ENCODE measurements at places on chromosomes 2 and 18.

GRCh38 chr18:41004324-41004723 lies 950.7 kb upstream of the PIK3C3 start:
- no peak for DNase-seq

- DNase-seq, result peak; percentile 49
These were observed 75.3 kb downstream of the LRRFIP1 start for GRCh38 chr2:237702441-237703391.

GRCh38 chr2:96320728-96321622 lies 4.1 kb upstream of the ITPRIPL1 start:
- peak; percentile 48 for DNase-seq

DNA sequence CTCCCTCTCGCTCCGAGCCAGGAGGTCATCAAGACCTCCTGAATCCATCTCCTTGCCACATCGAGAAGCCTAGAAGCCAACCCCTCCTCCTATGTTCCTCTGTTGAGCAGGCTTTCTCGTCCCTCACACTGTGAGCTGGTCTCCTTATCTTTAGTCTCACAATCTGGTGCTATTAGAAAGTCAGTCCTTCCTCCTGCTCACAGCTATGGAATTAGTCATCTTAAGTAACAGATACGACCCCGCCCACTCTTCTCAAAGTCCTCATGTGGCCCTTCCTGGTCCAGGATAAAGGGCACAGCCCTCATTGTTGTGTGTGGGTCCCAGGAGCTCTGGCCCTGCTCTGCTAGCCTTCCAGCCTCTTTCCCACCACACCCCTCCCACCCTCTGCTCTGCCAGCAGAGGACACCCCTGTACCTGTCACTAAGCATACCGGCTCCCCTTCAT lies 41.4 kb upstream of the TRIB2 start:
- DNase-seq, result peak; percentile 11

- DNase-seq, result no peak
These were observed 145.2 kb downstream of the ZFP36L2 start for GRCh38 chr2:43081131-43081765.

- DNase-seq, result no peak
These were observed 134.5 kb upstream of the EPB41L3 start for GRCh38 chr18:5678278-5678677.

DNA sequence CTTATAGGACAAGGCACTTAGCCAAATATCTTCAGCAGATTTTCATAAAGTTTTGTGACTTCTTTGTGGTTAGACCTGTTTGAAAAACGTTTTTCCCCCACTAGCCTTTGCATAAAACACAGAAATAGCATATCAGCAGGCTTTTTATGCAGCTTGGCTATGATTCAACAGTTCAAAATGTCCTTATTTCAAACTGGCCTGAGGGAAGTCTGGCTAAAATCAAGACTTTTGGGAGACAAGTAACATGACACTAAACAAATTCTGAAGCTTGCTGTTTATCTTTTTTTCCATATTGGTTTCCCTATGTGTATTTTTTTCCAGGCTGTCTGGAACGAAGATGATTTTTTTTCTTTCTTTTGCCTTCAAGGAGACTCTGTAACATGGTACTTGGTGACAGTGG lies 95.1 kb upstream of the L3MBTL4 start:
- no peak for DNase-seq

- no peak for DNase-seq
These were observed 428.8 kb downstream of the LRATD1 start for GRCh38 chr2:15061268-15061667.

DNA sequence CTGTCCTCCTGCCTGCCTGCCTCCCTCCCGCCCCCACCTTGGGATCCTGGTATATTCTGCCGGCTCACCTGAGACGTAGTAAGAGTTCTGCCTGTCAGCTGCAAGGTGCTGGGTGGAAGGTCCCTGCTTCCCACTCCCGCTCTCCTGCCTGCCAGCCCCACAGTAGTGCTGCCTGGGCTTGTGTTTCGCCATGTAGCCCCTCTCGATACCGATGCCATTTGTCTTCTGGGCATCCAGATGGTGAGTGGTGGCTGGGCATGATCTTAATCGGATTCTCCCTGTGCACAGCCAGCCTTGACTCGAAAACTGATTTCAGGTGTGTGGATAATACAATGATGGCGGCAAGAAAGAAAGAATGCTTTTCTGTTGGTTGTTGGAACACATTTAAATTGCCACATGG lies 184.9 kb downstream of the AGAP1 start:
- DNase-seq, result no peak

DNA sequence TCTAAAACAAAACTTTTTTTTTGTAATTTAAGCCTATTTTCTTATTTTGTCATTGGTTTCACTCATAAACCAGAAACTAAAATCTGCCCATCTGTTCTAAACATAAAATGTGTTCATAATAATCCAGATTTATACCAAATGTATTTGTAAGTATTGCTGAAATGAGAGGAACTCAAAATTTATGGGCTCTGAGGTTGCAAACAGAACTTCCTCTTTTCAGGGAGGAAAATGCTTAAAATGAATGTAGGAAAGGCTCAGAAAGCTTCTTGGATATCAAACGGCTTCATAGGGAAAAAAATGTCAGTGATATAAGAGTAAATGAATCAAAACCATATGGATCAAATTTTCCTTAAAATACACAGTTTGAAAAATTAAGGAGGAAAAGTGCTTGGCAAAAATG lies 83.9 kb downstream of the PAX3 start:
- DNase-seq, result no peak

DNA sequence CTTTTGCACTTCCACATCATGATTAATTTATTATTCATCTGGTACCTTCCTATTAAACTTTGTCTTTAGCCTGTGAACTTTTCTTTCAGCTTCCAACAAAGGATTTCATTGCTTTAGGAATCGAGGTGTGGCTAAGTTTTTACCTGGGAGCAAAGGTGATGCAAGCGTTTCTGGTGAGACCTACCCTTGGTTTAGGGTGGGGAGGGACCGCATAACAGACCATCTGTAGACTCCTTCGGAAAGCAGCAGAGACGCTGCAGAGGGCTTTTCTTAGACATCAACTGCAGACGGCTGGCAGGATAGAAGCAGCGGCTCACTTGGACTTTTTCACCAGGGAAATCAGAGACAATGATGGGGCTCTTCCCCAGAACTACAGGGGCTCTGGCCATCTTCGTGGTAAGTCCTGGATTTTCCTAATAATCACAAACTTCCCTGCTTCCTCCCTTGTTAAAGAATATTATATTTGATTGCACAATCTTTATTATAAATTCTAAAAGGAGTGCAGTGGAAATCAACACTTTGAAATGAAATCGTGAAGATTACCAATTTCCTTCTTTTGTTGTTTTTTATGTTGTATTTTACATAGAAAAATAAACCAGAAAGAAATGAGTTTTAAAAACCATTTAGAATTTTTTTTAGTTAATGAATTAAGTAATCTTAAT lies at the start of gene DSG3:
DSG3 (plus strand) TSS at position 212 of the 662 bp plus-strand sequence; CDS start at position 349, 137 bp downstream.
- no peak for DNase-seq

DNA sequence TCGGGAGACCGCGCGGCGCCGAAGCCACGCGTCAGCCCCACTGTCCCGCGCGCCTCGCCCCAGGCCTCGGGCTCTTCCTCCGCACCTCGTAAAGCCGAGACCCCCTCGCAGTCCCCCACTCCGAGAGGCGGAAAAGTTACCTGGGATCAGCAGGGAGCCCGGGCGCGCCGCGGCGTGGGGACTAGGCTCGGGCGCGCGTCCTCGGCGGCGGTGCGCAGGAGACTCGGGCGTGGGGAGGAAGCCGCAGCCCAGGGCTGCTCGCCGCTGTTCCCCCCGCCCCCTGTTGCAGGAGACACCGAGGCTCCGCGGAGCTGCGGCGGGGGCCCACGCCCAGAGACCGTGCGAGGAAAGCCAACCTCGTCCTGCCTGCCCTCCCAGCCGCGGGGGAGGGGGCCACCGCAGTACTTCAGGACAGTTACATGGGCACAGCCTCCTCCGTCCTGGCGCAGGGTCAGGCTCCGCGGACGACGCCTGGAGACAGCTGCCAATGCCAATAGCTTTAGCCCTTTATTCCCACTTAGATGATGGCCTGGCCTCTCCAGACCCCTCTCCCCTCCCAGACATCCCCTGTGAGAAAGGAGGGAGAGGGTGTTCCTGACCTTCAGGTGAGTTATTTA lies at the start of gene EPB41L3:
EPB41L3 (minus strand) TSS at position 225 of the 617 bp plus-strand sequence. CDS start 54,814 bp downstream, outside the sequence.
- DNase-seq, result no peak

DNA sequence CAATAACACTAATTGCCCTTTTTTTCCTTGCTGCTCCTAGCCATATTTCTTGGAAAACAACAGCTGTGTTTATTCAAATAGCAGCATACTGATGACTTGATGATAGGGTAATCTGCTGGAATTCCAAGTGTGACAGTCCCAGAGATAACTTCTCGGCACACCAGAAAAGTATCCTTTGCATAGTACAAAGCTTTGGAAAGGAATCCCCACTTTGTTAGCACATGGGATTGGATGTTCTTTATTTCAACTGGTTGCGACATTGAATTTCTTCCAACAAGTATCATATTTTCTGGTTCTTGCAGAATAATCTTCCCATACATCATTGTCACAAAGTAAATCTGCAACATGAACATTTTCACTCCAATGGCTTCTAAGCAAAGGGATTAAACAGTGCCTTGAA lies 445.8 kb upstream of the ACVR2A start:
- no peak for DNase-seq

DNA sequence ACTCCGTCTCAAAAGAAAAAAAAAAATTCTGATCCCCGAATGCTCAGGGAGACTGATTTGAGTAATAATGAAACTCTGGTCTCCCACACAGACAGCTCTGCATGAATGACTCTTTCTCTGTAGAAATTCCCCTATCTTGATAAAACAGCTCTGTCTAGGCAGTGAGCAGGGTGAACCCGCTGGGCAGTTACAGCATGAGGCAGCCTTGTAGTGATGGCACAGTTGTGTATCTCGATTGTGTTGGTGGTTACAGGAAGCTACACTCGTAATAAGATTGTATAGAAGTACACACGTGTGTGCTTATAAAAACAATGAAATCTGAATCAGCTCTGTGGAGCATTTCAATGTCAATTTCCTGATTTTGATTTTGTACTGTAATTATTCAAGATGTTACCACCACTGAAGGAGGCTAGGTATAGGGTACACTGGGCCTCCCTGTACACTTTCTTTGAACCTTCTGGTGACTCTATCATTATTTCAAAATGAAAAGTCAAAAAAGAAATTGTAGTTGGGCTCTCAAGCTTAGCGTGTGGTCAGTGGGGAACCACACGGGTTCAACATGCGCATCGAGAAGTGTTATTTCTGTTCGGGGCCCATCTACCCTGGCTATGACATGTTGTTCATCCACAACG lies 34.9 kb upstream of the ATP8B1 start:
- DNase-seq, result no peak

DNA sequence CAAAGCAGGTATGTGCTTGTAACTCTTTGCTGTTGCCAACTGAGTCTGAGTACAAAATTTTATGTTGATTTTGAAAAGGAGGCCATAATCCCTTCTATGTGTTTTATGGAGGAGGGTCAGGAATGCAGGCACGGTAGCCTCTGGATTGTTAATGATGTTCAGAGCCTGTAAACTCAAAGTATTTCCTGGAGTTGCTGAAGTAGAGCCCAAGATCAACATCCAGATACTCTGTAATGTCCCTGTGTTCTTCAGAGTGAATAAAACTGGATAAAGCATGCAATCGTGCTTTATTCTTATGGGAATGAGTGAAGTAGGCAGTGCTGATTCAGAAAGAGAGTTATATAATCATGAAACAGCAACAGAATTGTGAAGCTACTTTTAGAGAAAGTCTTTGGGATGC lies 61.8 kb upstream of the CHRNA1 start:
- no peak for DNase-seq

GRCh38 chr2:42964439-42965083 lies 172.2 kb upstream of the HAAO start:
- peak; percentile 86 for DNase-seq

GRCh38 chr2:34353509-34354113 lies 754.5 kb upstream of the FAM98A start:
- DNase-seq, result no peak

- peak; percentile 13 for DNase-seq
These were observed 297.9 kb downstream of the RDH14 start for GRCh38 chr2:18262601-18263000.

GRCh38 chr2:119076713-119077112 lies 81.8 kb downstream of the C1QL2 start:
- no peak for DNase-seq

- no peak for DNase-seq
These were observed 70.5 kb downstream of the PIK3C3 start for GRCh38 chr18:42025491-42025890.

GRCh38 chr2:101064868-101065549 lies 62.9 kb downstream of the RPL31 start:
- DNase-seq, result peak; percentile 64

- peak; percentile 85 for DNase-seq
These were observed 2.3 kb upstream of the ALKAL2 start for GRCh38 chr2:290090-290722.

DNA sequence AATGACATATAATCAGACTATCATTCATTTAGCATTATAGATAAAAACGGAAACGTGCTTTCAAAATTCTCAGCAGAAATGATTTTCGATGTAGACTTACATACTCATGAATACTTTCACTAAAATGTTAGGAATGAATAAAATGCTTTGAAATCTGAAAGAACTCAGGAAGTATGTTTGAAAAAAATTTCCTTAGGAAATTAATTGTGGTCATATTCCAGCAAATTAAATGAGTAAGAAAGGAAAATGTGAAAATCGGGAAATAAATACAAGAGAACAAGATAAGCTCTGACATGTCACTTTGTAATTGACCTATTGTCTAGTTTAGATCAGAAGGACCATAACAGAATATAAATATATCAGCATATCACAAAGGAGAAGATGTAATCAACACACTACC lies 981.0 kb upstream of the CDH2 start:
- DNase-seq, result no peak

- no peak for DNase-seq
These were observed 1.6 kb downstream of the PRKAG3 start for GRCh38 chr2:218829868-218830451.

GRCh38 chr2:875687-876615 lies 74.7 kb upstream of the SNTG2 start:
- no peak for DNase-seq

- no peak for DNase-seq
These were observed 53.6 kb upstream of the SERTAD2 start for GRCh38 chr2:64707276-64707675.

GRCh38 chr2:128734521-128735295 lies 416.0 kb upstream of the HS6ST1 start:
- DNase-seq, result no peak

DNA sequence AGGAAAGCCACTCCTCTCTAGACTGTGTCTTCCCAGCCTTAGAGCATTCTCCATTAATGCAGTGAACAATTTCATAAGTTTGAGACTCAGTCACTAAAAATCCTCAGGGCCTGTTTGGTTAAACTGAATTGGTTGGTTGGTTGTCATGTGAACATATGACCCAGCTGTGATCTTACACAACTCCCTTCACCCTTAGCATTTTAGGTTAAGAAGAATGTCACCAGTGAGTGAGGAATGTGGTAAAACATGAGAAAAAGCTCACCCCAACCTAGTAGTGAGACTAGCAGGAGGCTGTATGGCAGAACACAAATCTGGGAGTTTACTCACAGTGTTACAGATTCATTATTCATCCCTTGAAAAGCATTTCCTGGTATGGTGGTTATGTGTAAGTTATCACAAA lies 32.4 kb downstream of the LHCGR start:
- DNase-seq, result peak; percentile 58

DNA sequence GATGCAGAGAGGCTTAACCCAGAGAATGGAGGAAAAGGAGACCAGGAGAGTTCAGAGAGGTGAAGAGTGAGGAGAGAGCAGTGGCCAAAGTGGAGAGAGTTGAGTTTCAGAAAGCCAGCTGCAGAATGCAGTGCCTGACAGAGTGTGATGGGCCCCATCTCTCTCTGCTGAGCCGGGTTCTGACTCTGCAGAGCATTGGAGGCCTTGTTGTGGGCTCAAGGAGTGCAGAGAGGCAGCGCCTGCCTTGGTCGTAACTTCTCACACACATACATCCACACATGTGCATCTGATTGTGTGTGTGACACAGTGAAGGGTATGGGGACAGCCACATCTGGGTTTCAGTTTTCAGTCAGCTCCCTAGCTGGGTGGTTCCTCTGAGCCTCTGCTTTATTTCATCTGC lies 58.8 kb downstream of the AGAP1 start:
- no peak for DNase-seq
